Adipocyte (in vitro differentiated cells): ENCODE measurements at places on chromosomes 1 and 21.

- DNase-seq, result peak; percentile 31
Observed at GRCh38 chr1:181251001-181251712, 162.7 kb downstream of the IER5 start.

- peak; percentile 11 for DNase-seq
Observed at GRCh38 chr21:26973226-26973625, 6.3 kb upstream of the ADAMTS5 start.

GRCh38 chr1:100883963-100884362 is 10.7 kb downstream of the EXTL2 start:
- DNase-seq, result peak; percentile 69

- peak; percentile 12 for DNase-seq
Observed at GRCh38 chr1:31981456-31981839, 32.2 kb upstream of the KHDRBS1 start.

DNA sequence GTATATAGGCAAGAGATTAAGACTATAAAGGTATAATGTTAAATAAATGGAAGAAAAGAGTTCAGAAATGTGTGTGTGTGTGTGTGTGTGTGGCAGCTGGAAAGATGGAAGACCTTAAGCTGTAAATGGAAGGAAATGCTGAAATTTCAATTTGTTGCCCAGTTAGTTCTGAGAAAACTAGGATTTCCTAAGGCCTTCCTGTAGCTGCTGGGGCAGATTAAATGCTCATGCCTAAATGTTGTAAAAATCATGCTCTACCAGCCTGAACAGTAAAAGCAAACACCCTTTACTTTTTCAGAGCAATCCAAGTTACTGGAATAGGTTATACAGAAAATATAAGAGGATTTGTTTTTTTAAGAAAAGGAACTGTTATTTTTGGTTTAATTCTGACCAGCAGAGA is 8.3 kb downstream of the ADCY10 start:
- no peak for DNase-seq

- DNase-seq, result no peak
Observed at GRCh38 chr1:220045356-220046051, 801 bp downstream of the EPRS1 start.

DNA sequence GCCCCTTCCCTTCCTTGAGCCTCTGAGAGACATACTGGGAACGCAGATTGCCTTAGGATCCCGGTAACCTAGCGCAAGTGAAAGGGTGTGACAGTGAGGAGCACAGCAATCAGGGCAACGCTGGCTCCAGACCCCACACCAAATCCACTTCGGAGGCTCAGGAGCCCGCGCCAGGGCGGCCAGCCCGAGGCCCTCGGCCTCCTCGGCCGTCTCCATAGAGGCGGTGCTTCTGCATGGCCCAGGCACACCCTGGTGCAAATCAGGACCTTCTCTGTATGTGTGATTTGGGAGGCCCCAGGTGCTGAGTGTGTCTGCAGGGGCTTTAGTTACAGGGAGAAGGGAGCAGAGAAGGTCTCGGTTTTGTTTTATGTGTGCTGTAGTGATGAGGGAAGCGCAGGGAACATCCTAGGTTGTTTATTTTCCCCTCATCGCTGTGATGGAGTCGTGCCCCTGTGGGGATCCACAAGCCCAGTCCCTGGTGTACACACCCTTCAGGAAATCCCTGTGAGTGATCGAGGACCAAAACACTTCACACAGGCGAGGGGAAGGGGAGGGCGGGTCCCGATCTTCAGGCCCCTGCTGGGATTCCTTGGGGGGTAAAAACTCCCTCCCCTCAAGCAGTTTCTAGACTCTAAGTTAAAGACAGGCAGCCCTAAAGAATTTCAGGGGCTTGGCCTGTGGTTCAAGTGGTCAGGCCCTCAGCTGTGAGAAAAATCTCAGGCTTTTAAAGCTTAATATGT is 9.4 kb downstream of the KIAA1614 start:
- DNase-seq, result no peak

- DNase-seq, result no peak
Observed at GRCh38 chr1:203478231-203478630, 2.6 kb downstream of the PRELP start.

GRCh38 chr1:242081446-242081845 is 82.5 kb upstream of the MAP1LC3C start:
- no peak for DNase-seq

- no peak for DNase-seq
Observed at GRCh38 chr1:97212671-97213070, 491.1 kb downstream of the PTBP2 start.

DNA sequence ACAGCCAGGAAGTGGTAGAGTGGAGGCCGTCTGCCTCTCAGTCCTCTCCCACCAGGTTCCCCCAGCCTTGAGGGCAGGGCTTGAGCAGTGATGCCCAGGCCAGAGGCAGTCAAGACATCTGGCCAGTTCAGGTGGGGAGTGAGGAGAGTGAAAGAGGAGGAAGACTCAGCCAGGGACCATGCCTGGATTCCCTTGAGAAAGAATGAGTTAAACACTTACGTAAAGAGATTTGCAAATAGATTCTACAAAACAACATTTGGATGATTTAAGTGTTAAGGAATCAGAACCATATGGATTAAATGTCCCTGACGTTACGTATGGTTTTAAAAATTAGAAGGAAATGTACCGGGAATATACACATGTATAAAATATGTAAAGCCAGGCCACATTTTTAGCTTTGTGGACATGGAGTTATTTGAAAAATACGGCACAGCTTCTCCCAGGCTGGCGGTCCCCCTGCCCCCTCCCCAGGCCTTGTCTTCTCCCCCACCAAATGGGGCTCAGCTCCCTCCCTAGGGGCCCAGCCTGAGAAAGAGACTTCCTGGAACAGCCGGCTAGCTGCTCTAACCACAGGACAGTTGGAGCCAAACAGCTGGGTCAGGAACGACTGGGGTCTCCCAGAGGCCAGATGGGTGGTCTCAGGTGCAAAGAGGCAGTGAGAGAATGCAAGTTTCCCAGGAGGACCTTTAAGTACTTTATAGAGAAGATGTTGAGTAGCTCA is 188.3 kb upstream of the EDN2 start:
- peak; percentile 80 for DNase-seq

- DNase-seq, result no peak
Observed at GRCh38 chr1:202858789-202859414, 30.0 kb downstream of the RABIF start.

DNA sequence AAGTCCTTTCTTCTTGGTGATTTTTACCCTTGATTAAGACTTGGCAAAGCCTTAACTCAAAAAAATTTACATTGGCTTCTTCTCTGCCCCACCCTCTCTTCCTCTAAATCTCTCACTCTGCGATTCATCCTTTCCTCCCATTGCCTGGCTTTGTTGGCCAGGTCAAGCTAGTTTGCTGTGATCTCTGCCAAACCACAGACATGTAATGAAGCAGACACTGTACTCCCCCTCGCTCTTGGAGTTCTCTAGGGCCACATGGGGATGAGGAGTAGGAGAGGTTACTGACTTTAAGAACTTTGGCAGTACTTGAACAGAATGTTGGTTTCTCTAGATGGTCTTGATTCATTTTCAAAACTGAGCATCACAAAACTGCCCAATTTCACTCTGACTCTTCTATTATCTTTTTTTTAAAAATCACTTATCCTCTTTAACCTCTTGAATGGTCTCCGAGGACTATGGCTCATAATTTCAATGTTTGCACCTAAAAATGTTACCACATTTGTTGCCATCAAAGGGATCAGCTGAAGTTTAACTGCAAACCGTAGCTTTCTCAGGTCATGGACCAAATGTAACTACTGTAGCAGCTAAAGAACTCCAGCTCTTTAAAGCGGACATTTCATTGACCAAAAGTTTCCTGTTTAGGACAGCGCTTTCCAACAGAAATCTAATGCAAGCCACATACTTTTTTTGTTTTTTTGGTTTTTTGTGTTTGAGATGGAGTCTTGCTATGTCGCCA is 62.7 kb upstream of the IPO9 start:
- DNase-seq, result peak; percentile 89

DNA sequence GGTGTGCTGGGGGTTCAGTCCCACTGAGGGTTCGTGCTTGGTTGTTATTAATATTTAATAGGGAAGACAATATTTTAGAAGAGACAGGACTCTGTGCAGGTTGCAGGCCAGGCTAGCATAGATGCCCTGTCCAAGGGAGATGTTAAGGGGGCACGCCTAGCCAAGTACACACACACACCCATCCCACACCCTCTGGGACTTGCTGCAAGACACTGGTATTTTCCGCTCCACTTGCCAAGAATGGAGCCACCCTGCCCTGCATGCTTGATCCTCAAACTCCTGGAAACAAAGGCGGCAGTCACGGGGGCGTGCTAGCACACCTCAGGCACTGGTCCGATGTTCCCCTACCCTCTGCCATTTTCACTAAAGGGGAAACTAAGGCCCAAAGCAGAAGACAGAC is 99.1 kb downstream of the MRPL37 start:
- no peak for DNase-seq

DNA sequence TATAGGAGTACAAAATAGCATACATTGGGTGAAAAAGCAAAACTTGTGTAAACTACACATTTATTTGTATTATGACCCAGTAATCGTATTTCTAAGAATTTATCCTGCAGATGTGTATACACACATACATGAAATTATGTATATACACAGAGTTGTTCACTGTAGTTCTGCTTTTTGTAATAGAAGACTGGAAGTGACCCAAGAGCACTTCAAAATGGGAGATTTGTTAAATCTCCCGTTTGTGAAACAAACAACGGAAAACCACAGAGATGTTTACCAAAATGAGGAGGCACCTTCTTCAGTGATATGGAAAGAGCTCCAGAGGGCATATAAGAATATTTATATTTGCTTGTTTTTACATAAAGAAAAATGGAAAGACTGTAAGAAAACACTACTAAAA is 18.0 kb upstream of the MNDA start:
- DNase-seq, result no peak

DNA sequence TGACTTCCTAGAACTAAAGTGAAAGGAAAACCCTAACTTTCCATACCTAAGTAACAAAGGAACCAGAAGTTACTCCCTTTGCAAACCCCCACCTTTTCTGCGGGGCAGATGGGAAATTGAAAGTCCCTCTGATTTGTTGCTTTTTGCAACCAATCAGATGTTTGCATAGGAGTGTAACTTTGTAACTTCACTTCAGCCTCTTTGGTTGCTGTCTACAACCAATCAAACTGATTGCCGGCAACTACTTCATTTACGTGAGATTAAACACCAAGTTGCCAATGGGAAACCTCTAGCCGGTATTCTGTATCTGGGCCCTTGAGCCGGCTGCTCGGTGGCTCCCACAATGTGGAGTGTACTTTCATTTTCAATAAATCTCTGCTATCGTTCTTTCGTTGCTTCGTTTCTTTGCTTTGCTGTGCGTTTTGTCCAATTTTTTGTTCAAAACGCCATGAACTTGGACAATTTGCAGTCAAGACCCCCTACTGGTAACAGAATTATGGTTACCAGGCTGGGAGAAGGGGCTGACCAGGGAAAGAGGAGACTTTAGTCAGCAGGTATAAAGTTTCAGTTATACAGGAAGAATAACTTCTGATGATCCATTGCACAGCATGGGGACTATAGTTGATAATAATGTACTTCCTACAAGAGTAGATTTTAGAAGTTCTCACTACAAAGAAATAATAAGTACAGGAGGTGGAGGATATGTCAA is 69.2 kb upstream of the RGS2 start:
- no peak for DNase-seq

DNA sequence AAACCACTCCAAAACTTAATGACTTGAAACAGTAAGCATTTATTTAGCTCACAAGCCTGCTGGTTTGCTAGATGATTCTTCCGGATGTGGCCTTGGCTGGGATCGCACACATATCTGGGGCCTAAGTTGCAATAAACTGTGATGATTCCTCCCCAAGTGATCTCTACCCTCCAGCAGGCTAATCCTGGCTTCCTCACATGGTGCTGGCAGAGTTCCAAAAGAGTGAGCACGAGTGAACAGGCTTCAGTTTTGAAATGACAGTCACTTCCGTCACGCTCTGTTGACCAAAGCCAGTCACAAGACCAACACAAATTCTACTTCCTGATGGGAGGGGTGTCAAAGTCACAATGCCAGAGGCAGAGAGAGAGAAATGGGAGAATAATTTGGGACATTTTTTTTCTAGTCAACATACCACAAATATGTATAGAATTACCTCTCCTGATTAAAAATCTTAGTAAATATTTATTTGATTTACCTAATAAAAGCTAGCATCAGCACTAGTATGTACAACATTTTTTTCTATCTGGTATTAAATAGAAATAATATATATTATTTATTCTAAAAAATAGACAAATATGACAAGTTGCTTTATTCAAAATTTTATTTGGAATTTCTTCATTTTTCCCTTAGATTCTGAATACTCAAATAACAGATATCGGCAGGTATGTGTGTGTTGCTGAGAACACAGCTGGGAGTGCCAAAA is 292.7 kb downstream of the TPR start:
- DNase-seq, result peak; percentile 61

- no peak for DNase-seq
Observed at GRCh38 chr1:199129247-199129646, 490.4 kb downstream of the PTPRC start.

DNA sequence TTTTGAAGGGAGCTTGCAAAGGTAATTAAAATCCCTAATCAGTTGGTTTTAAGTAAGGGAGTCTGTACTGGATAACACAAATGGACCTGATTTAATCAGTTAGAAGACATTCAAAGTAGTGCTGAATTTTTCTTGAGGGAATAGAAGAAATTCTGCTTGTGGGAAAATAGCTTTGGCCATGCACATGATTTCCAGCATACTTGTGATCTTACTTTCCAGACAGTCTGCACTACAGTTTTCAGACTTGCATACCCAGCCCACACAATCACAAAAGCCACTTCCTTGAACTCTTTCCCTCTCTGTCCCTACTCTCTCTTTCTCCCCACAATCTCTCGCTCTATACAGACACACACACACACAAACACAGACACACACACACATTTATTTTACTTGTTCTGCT is 852.1 kb downstream of the PLA2G4A start:
- DNase-seq, result peak; percentile 61

- no peak for DNase-seq
Observed at GRCh38 chr1:15427280-15427666, 11.0 kb upstream of the CTRC start.

- DNase-seq, result no peak
Observed at GRCh38 chr1:223651291-223651991, 14.1 kb downstream of the CAPN8 start.

GRCh38 chr1:64042331-64043100 is 160.9 kb upstream of the UBE2U start:
- peak; percentile 96 for DNase-seq
